H9 (cell line): ENCODE measurements at places on chromosomes 16 and 17. TPM values are rescaled to one million over a fixed set of nuclear protein-coding genes. Genes with fewer than 3 reads are reported as not detected.

The CDH5 gene
- total RNA-seq, result 0.20 TPM in 1 of 2 replicates, not detected in the other

The NHLRC4 gene
- 0.26 and 0.42 TPM in 2 replicates for total RNA-seq

The RCVRN gene
- total RNA-seq, result not detected in 2 replicates

- no peak for DNase-seq
- H3K36me3 ChIP-seq, result no peaks in the 10 kb centered on the region
- no peaks in the 10 kb centered on the region for H3K4me1 ChIP-seq
- no peaks in the 10 kb centered on the region for H3K27me3 ChIP-seq
- no peak overlapping the region for H3K4me3 ChIP-seq
Measured at GRCh38 chr16:31206776-31207175, 4.2 kb upstream of the PYCARD start.

DNA sequence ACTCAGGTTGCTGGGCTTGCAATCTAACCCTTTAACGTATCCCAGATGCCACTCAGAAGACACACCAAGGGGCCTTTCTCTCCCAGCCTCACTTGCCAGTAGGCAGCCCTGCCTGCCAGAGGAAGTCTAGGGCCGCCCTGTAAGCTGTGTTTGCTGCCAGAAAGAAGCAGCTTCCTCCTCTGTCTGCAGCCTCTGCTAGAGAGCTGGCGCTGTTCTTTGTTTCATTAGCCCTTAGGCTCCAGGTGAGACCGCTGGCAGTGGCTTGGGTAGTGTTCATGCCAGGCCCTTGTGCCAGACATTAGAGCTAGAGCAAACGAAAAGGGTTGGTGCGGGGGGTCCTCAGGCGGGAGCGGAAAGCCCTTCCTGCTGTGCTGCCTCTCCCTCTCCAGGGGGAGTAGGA lies 8.9 kb downstream of the CTRL start:
- H3K27ac ChIP-seq, result no peak overlapping the region
- DNase-seq, result no peak
- no peaks in the 10 kb centered on the region for H3K27me3 ChIP-seq
- H3K4me3 ChIP-seq, result no peak overlapping the region

DNA sequence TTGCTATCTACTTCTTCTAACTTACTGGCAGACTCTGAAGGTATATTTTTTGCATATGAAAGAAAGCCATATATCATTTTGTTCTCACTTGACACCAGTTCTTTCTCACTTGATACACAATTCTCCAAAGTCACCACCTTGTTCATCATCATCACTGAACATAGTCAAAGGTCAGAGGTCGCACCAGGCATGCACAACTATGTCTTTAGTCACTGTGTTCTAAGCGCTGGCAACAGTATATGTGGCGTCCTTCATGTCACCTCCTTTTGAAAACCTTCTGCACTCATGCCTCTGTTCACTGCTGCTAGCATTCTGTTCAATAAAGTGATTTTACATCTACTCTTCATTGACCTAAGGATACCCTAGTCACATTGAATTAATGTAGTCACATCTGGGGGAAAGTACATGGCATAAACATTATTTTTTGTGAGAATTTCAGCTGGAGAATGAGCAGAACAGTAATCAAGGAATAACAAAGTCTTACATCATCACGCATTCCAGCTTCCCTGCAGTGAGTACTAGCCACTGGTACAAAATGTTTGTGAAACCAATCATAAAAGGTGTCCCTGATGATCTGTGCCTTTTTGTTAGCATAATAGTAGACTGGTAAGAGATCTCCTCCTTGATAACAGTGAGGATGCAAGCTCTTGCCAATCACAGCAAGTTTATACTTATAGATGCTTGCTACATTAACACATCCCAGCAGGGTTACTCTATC lies 20.5 kb upstream of the TBX4 start:
- no peak for DNase-seq
- H3K4me3 ChIP-seq, result no peak overlapping the region
- no peaks in the 10 kb centered on the region for H3K4me1 ChIP-seq
- H3K27me3 ChIP-seq, result no peaks in the 10 kb centered on the region
- no peak overlapping the region for H3K27ac ChIP-seq
- no peaks in the 10 kb centered on the region for H3K36me3 ChIP-seq

The OTOP3 gene
- total RNA-seq, result not detected in 2 replicates

DNA sequence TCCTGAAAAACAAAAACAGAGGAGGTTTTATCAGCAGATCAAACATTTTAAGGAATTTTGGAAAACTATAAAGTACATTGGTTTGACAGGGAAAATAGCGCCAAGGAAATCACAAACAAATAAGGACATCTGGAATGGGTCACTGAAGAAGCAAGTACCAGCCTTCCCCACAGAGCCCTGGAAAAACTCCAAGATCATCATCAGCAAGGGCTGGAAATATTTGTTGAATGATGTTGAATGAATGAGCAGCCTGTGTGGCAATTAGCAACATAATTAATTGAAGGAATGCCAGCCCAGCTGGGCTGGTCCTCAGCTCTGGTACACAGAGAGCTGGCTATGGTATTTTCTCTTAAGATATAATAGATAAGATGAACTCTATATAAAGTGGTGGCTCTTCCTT lies 290.4 kb downstream of the HS3ST3A1 start:
- peaks cover 6% of the 10 kb centered on the region for H3K36me3 ChIP-seq
- H3K27ac ChIP-seq, result no peak overlapping the region
- no peaks in the 10 kb centered on the region for H3K27me3 ChIP-seq
- DNase-seq, result no peak
- peaks cover 3% of the 10 kb centered on the region; the same call in 1 of the 2 replicates for H3K4me1 ChIP-seq

DNA sequence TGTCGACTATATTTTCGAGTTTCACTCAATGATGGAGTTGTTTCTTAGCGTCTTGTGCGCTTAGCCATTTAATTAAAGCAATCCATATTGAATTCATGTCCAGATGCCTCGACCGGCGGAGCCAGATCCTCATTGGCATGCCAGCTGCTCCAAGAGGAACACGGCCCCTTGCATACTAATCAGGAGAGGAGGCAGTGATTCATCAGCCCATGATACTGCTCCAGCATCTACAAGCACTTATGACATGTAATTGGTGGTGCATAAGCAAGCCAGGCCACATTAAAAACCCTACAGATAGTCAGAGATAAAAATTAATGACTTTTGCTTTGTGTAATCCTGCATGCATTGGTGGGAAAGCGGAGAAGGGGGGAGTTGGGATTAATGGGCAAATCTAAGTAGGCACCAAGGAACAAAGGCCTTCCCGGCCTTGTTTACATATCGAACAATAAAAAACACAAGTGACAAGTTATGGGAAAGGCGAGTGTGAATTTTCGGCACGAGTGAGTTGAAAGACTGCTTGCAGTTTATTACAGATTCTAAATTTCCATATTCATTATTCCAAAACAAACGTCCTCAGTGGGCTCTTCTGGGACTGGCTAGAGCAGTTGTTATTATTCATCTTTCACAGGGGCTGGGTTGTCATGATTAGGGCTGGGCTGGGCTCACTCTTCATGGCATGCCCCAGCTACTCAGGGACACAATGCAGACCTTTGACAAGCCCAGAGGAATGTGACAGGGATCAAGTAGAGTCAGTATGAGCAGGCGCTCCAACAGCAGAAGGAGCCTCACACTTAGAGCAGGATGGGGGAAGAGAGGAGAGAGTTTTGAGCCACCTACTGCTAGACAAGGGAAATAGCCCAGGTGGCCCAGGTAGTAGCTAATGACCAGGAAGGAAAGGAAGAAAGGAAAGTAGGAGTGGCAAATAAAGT lies 281.7 kb upstream of the ZFHX3 start:
- H3K4me1 ChIP-seq, result no peaks in the 10 kb centered on the region; the same call in 1 of the 2 replicates
- no peaks in the 10 kb centered on the region for H3K27me3 ChIP-seq
- H3K36me3 ChIP-seq, result no peaks in the 10 kb centered on the region

The RRAD gene
- 0.44 and 0.72 TPM in 2 replicates for total RNA-seq

The MPRIP gene
- 129 and 132 TPM in 2 replicates for total RNA-seq

The FOXO3B gene
- total RNA-seq, result 18.6 and 18.7 TPM in 2 replicates

DNA sequence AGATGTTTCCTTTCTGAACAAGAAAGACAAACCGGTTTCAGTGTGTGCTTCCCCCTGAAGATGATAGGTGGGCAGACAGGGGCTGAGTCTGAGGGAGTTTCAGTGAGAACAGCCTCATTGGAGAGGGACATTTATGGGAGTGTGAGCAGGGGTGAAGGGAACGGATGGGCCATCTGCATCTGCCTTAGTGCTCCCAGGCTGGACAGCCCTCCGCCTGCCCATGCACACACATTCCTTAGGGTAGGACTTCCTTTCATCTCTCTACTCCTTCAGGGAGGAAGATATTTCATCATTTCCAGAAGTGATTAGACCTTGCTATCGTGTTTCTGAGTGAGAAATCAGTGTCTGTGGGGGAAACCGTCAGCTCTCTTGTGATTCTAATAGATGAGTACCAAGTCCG lies 3.8 kb downstream of the SHISA6 start:
- H3K27ac ChIP-seq, result no peak overlapping the region
- no peaks in the 10 kb centered on the region for H3K4me1 ChIP-seq
- H3K4me3 ChIP-seq, result no peak overlapping the region; the same call in 2 of the 3 replicates
- DNase-seq, result no peak
- H3K27me3 ChIP-seq, result peaks cover 20% of the 10 kb centered on the region

DNA sequence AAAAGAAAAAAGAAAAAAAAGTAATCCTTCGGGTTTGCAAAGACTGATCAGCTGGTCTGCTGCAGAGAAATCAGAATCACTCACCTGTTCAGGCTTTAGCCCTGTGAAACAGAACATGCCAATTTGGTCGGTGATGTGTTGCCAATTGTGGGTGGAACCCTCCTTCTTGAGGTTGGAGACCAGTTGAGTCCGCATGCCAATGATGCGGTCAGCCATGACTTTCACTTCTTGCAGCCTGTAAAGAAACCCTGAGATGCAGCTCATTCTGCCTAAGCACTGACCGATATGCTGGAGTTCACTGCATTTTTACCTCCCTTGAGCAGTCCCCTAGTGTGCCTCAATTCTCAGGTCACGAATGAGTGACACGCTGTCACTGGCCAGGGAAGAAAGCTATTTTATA lies 24.8 kb upstream of the SLC38A7 start:
- H3K4me3 ChIP-seq, result no peak overlapping the region
- H3K27ac ChIP-seq, result no peak overlapping the region
- no peaks in the 10 kb centered on the region for H3K4me1 ChIP-seq
- DNase-seq, result no peak
- no peaks in the 10 kb centered on the region for H3K27me3 ChIP-seq
- H3K36me3 ChIP-seq, result peaks cover 57% of the 10 kb centered on the region

The C1QTNF1 gene
- total RNA-seq, result 0.55 and 0.96 TPM in 2 replicates

The ZNF785 gene
- total RNA-seq, result 17.0 and 18.8 TPM in 2 replicates

DNA sequence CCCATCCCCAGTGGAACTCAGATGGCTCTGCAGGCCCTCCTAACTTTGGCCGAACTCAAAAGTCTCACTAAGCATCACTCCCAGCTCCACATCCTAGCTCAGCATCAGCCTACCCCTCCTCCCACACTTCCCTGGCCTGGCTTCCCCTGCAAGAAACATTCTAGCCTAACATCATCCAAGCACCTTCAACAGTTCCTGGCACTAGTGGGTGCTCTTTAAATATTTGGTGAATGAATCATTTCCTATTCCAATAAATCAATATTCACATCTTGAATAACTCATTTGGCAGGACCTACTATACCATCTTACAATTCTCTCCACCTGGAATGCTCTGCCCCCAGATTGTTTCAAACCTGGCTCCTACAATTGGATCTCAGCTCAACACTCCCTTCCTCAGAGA lies 11.0 kb upstream of the BBS2 start:
- no peaks in the 10 kb centered on the region for H3K4me1 ChIP-seq
- H3K27me3 ChIP-seq, result no peaks in the 10 kb centered on the region
- no peaks in the 10 kb centered on the region for H3K36me3 ChIP-seq
- H3K4me3 ChIP-seq, result no peak overlapping the region
